CD8-positive, alpha-beta memory T cell (primary cell): ENCODE measurements at places on chromosomes 7 and 10.

DNA sequence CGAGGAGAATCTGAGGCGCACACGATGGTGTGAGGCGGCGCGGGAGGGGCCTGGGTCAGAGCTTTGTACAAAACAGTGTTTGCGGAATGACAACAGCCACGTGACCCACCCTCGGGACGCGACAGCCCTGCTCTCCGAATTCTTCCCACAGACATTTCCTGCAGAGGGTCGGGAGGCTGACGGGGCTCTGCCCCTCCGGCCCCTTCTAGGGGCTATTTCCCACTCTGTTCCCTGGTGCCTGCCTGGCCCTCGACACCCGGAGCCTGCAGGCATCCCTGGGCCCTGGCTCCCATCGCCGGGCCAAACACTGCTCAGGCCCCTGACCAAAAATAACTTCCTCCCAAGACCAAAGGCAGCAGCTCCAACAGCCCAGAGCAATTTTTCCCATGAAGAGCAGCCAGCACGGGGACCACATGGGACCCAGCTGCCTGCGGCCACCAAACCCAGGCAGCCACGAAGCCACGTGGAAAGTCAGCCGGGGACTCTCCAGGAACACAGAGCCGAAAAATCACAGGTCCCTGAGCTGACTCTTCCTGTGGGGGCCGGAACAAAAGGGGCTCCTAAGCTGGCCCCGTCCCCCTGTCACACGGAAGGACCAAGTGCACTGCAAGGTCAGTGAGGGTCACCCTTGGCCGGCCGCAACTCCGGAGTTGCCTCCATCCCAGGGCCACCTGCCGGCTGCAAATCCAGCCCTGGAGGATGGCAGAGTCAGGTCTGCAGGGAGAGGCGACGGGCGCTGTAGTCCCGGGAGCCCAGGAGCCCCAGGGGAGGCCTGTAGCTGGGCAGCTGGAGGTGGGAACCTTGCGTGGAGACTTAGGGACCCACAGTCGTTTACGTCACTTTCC, 42.0 kb downstream of the PAPOLB start:
- DNase-seq = no peak

DNA sequence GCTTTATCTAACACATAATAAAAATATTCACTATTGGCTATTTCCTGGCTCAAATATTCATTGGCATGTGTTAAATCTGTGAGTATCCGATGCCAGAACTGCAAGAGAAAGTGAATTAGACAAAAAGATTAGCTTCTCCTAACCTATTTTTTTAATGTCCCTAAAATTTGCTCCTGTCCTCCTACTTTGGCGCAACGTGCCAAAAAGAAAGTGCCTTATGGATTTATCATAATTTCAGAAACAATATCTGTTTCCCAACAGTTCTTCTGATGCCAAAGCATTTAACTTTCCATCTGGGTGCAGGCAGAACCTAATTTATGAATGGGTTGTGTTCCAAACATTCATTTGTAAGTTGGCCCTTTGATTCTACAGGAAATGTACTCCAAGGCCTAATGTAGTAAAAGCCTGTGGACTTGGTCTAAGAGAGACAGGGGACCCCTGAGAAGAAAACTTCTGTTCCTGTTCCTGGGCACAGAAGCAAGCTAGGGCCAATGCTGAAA, 15.4 kb downstream of the PIP4K2A start:
- no peak for DNase-seq

GRCh38 chr7:123553159-123553558, 4.5 kb downstream of the NDUFA5 start:
- DNase-seq = no peak

DNA sequence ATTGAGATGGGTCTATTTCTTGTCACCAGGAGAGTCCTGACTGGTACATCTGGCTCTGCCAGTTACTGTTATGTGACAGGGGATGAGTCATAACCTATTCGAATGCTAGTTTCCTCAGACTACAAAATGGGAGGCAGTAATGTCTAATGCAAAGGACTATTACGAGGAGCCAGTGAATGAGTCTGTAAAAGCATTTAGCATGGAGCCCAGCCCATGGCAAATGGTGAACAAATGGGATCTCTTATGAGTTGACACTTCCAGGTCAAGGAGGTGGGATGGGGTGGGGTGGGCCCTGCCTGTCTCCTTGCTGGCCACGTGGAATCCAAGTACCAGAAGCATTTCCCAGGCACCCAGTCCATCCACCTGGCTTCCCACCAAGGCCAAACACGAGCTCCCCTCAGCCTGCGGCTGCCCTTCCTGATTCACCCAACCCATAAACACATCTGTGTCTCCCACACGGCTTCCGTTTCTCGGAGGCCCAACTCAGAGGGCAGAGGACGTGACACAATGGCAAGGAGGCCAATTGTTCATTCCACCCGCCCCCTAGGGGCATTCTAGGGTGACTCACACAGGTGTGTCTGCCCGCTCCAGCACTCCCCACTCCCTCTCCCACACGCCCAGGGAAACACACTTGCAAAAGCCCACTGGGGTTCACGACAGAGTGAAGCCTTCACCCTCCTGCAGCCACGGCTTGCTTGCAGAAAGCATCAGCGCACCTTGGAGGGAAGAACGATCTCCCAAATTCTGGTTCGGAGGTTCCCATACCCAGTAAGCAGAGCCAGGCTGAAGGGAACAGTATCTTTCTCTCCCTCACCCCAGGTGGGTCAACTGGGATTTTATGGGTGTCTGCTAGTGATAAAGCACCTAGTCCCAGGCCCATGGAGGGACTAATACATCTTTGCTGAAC, 109.8 kb downstream of the SH3PXD2A start:
- no peak for DNase-seq

DNA sequence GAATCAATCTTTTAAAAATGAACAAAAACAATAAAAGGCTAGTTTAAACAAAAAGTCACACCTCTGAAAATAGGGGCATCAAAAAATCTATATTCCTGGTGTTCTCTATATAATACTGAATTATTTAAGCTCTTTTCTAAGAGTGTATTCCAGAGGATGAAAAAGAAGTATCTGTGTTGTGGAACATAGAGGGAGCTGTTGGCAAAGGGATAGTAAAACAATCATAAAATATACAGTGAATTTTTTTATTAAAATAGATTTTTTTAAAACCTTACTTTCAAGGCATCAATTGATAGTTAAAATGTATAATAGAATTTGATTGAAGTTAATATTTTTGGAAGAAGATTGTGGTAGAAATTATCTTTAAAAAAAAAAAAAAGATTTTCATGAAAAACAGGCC, 1409.1 kb upstream of the CELF2 start:
- no peak for DNase-seq

DNA sequence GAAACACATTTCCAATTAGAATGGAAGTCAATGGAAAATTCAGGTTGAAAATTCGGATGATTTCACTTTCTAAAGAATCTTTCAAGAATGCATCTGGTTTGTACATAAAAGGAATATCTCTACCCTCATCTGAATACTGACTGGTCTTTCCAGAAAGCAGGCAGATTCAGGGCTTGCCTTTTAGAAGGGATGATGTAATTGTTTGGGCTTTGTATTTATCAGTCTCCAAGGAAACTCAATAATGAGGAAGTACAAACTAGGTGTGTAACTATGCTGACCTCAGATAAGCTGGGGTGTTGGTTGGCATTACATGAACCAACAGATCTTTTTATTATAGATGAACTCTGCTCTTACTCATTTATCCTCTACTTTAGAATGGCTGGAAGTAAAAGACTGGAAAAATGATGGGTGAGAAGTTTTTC, 24.1 kb downstream of the PDLIM1 start:
- DNase-seq = no peak

DNA sequence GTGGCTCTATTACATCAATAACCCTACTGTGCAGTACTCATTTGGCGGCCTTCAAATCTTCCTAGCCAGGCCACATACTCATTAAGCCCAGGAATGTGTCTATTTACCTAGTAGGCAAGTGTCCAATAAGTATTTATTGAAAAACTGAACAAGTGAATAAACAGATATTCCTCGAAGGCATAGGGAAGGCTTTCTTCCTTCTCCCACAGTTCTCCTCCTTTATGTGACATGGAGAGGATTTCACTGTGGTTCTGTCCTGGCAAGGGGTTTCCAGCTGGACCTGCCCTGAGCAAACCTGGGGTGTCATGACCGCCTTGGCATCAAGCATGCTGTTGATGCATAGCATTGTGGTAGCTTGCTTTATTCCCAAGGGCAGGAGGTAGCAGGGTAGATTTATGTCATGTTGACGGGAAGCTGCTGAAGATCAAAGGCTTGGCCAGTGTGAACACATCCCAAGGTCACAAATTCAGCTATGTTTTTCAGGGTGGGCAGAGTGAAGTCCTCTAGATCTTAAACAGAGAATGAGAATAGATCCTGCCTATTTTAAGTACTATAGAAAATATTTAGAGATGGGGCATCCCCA, 195.1 kb downstream of the INHBA start:
- no peak for DNase-seq

DNA sequence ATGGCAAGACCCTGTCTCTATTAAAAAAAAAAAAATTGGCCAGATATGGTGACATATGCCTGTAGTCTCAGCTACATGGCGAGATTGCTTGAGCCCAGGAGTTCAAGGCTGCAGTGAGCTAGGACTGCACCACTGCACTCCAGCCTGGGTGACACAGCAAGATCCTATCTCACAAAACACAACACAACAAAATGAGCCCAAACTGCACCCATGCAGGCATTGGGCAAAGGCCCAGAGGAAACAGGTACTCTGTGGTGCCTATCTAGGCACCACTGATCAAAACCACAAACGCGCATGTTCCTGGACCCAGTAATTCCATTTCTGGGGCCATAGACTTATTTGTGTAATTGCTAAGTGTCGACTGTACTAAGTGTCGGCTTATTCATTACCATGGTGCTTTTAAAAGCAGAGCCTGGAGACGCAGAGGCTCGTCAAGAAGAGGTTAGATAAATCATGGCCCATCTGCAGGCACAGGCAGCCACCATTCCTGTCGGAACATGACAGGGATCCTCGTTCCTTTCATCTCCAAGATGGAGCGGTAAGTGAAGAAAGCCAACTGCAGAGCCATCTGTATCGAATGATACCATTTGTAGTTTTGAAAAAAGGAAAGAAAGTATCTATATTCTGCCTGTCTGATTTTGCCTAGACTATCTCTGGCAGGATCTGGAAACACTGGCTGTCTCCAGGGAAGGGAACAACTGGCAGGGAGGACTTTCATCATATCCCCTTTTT, 160.4 kb upstream of the RHEB start:
- no peak for DNase-seq

DNA sequence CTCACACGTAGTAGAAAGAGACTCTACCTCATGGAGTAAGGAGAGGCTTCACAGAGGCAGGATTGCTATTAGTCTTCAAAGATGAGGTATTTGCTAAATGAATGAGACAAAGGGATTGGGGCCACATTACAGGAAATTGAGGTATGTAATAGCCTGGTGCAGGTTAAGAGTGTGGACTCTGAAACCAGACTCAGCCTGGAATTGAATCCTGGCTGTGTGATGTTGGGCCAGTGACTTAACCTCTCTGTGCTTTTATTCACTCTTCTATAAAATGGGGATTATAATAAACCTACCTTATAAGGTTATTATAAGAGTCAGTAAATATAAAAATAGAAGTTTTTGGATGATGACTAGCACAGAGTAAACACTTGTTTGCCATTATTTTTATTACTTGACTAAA, 64.7 kb upstream of the ATRNL1 start:
- DNase-seq = no peak

DNA sequence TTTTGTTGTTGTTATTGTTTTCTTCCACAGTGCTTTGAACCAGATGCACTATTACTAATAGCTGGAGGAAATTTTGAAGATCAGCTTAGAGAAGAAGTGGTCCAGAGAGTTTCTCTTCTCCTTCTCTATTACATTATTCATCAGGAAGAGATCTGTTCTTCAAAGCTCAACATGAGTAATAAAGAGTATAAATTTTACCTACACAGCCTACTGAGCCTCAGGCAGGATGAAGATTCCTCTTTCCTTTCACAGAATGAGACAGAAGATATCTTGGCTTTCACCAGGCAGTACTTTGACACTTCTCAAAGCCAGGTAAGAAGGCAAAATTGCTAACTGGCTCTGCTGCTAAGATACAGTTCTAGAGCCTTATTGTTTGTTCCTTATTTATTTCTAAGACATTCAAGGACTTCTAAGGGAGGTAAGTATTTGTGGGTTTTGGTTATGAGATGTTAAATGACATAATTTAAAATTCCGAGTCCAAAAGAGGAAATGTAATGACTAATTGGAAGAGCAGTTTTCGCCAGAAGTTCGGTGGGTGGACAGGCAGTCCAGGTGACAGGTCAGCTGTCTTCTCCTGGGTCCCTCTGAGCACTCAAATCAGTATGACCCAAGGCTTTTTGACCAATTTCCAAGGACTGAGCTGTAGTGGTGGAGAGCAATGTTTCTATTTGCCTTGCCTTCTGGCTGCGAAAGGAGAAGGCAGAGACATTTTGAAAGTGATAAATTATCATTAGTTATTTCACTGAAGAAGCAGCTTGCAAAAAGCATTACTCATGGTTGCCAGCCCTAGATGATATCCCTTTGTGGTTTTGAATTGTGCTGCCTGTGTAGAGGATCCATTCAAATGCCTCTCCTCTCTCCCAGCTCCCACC, 10.1 kb downstream of the SLC39A12 start:
- DNase-seq = no peak

GRCh38 chr10:117462424-117462792, 80.1 kb upstream of the EMX2 start:
- DNase-seq = no peak

GRCh38 chr7:73906874-73907273, 45.9 kb downstream of the TMEM270 start:
- DNase-seq = no peak

DNA sequence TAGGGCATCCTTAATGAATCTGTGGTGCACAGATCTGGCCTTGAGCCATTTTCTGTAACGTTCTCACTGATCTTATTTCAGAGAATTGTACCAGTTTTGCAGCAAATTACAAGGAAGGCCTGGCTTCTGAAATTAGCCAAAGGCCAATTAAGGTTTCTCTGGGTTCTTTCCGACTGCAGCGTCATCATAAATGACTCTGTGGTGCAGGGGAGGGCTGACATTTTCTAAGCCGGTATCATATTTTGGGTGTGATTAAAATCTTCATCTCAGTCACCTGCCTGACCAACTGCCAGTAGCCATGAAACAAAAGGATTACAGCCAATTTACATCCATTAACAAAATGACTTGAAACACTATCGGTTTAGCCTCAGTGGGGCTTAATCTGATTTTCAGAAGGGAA, 363.7 kb downstream of the ADRA2A start:
- no peak for DNase-seq

DNA sequence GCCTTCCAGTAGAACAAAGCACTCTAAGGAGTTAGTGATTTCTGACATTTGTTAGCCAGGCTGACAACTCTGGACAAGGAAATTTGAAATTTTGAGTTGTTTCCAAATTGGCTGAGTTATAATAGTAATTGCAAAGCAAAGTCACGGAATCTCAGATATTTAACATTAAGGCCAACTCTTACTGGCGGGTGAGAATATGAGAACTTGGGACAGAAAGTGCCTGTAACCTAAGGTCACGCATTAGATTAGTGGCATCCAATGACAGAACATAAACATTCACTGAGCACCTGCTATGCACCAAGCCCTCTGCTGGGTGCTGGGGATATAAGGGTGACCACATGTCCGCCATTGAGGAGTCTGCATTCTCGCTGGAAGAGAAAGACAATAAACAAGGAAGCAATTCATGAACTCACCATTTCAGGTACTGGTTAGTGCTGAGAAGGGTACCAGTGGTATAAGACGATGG, 45.5 kb upstream of the CHST15 start:
- DNase-seq = no peak

GRCh38 chr7:37510043-37510634, 61.5 kb upstream of the ELMO1 start:
- no peak for DNase-seq
